ENCODE measurements at places on chromosomes 2 and 18. TPM values are rescaled to one million over a fixed set of nuclear protein-coding genes. Genes with fewer than 3 reads are reported as not detected.

DNA sequence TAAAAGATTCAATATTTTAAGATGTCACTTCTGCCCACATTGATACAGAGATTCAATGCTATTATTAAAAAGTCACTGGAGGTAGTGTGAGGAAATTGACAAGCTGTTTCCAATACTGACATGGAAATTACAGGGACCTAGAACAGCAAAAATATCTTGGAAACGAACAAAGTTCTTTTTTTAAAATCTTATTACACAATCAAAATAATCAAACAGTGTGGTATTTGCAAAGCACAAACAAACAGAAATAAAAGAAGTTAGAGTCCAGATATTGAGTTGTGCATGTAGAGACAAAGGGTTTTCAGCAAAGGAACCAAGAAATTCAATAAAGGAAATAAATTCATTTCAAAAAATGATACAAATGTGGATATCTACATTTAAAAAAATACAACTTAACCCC is 369.6 kb downstream of the NCKAP5 start:
- no peak overlapping the region for H3K4me3 ChIP-seq
- H3K27me3 ChIP-seq, result no peaks in the 10 kb centered on the region
- H3K27ac ChIP-seq, result no peak overlapping the region

The PAIP2B gene
- total RNA-seq, result 1.8 TPM

The LRRC30 gene
- total RNA-seq, result not detected

DNA sequence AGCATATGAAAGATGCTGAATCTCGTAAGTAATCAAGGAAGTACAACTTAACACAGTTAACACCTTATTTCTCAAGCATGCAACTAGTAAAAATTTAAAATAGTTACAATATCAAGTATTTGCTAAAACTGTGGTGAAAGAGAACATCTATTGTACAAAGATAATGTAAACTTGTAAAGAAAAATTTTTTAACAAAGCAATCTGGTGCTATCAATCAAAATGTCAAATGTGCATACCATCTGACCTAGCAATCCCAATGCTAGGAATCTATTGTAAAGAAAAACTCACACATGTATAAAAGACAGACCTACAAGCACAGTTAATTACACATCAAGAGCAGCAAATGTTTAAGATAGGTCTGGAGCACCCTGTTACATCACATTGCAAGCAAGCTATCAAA is 90.1 kb downstream of the SLC66A3 start:
- no peaks in the 10 kb centered on the region for H3K4me1 ChIP-seq
- H3K27ac ChIP-seq, result no peak overlapping the region
- H3K36me3 ChIP-seq, result peaks cover 9% of the 10 kb centered on the region
- no peaks in the 10 kb centered on the region for H3K27me3 ChIP-seq

DNA sequence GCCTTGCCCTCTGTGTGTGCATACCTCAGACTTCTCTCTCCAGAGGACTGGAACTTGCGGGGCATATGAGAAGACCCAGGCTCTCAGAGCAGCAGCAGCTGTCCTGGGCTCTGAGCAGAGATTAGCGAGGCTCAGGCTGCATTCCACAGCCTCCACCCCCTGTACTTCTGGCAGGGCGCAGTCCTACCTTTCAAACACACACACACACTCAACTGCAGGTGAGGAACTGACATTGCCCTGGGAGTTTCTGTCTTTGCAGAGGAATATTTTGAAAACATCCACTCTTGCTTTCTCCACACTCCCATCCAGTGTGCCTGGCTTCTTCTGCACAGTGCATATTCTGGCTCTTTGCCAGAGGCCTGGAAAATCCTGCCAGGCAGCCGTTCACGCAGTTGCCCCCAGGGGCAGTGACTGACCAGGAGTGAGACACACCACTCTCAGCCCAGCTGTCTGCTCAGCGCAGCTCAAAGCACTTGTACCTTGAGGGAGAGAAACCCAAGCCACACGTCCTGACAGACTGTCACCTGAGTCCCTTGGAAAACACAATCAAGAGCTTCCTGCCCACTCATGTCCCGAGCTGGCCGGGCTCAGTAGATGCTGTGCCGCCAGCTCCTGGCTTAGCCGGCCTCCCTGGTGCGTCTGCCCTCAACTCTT is 460.8 kb downstream of the RNF144A start:
- no peaks in the 10 kb centered on the region for H3K36me3 ChIP-seq
- peaks cover 8% of the 10 kb centered on the region for H3K27me3 ChIP-seq
- H3K4me3 ChIP-seq, result no peak overlapping the region
- H3K27ac ChIP-seq, result no peak overlapping the region
- DNase-seq, result no peak

The OLA1 gene
- total RNA-seq, result 63.5 TPM

The NR4A2 gene
- 3.8 TPM for total RNA-seq

The APLF gene
- 3.6 TPM for total RNA-seq

DNA sequence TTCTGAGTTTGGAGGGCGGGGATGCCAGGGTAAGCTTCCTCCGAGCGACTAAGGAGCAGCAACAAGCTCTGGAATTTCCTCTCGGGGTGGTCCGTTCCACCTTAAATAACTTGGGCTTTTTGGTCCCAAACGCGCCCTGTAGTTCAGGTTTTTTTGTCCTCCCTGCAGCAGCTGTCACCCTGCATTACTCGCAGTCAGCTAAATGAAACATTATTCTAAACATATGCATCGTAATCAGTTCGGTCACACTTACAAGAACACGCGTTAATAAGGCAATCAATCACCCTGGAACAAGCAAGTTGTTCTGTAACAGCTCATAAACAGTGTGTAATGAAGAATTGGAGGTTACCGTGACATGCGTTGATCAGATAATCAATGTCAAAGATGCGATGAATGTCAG is 8.3 kb downstream of the EVX2 start:
- DNase-seq, result no peak
- peaks cover 80% of the 10 kb centered on the region for H3K27me3 ChIP-seq
- H3K4me1 ChIP-seq, result peaks cover 9% of the 10 kb centered on the region

Data from activated CD4-positive, alpha-beta memory T cell treated with anti-CD3 and anti-CD28 coated beads, Interleukin-2, amount 10 ng/mL, durations not matched to agents 7 days and 5 days (primary cell).